Hypothalamus (tissue), 51 donors: ENCODE measurements at places on chromosomes 7 and 10.

- DNase-seq, result no peak
Measured at GRCh38 chr7:134502463-134503371, 24.6 kb upstream of the AKR1B10 start.

DNA sequence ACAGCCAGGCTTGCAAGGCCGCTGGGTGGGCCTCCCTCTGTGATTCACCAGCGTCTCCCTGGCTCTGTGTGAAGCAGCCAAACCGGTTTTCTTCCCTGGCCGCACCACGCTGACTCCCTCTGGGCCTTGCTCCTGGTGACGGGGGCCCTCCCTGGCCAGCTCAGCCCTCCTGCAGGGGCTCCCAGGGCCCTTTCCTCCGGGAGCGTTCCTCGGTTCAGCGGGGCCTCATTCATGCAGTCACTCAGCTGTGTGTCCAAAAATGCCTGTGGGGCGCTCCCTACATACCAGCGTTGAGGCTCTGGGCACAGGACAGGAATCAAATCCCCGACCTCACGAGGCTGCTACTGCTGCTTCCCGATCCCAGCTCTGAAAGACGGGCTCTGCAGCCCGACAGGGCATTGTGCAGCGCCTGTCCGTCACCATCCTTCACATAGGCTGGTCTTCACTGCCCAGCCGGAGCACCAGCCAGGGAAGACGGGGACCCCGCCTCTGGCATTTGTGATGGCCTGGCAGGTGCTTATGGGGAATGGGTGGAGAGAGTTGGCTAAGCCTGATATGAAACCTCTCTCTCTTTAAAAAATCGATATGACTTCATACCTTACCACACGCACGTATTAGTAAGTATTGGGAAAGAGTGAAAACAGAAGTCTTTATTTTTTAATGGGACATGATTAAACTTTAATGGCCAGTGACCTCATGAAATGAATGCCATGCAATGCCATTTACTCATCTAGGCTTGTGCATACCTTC is 110.0 kb upstream of the SHH start:
- no peak for DNase-seq

DNA sequence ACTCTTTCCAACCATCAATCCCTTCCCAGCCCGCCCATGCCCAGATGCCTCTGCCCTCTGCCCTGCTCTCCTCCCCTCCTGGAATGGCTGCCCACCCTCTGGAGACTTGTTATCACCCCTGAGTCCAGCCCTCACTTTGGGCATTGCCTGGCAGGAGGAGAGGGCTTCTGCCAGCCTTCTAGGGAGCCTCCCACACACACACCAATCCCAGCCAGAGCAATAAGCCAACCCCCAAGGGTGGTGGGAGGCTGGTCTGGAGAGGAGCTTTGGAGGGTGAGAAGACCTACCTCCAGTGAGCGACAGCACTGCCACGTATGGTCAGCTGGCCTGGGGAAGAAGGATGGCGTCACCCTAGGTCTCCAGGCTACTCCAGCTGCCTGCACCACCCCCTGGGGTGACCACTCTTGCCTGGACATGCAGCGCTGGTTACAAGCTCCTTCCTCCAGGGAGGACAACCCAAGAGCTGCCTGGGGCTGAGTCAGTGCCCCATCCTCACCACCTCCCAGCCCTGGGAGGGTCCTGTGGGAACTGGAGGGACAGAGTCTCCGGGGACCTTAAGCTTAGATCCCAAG is 8.4 kb downstream of the C10orf105 start:
- no peak for DNase-seq

- no peak for DNase-seq
Measured at GRCh38 chr10:96765406-96766240, 45.3 kb upstream of the PIK3AP1 start.

DNA sequence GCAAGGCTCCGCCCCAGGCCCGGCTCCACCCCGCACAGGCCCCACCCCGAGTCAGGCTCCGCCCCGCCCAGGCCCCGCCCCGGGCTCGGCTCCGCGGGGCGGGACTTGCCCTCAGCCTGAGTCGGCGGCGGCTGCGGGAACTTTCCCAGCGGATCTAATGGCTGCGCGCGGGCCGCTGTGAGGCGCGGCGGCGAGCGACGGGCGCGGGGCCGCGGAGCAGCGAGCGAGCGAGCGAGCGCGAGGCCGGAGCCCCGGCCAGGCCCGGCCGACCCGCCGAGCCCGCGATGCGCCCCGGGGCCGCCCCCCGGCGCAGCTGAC is at the start of gene INPP5A:
INPP5A (plus strand) TSS at position 104 of the 318 bp plus-strand sequence. CDS start 310 bp downstream, outside the sequence.
- DNase-seq, result no peak

- DNase-seq, result no peak
Measured at GRCh38 chr7:104431930-104432329, 103.5 kb downstream of the LHFPL3 start.
